Posterior vena cava (tissue), 2 donors: ENCODE measurements at places on chromosomes 6 and 20.

DNA sequence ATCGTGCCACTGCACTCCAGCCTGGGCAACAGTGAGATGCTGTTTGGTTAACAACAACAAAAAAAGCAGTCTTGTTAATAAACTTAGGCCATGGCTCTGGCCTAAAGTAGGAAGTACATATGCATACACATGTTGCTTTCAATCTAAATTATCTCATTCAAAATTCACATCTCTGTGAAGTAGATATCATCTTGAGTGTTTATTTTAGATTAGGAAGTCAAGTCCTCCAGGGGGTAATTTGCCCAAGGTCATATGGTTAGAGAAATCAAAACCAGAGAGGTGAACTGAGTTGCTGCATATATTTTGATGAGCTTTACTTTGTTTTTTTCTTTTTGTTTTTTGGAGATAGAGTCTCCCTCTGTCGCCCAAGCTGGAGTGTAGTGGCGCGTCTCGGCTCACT is 52.8 kb downstream of the B4GALT5 start:
- DNase-seq = no peak

DNA sequence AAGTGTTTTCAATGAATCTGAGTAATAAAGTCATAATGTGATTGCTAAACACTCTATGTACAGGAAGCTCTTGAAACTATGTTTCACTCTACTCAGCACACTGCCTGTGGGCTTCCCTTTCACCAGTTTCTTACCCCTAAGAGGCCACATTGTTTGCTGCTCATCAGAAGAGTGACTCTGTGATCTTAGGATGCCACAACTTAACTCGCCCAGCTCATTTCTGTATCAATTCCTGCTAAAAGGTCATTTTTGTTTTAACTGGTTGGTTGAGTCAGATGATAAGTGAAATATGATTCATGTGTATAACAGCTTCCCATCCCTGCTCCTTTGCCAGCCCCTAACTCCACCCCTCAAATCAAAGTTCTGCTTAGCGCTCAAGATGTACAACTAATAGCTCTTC is 9.8 kb upstream of the NDUFAF4 start:
- no peak for DNase-seq

GRCh38 chr20:25243416-25243979 is 4.4 kb upstream of the PYGB start:
- DNase-seq = no peak

- DNase-seq = no peak
Measured at GRCh38 chr6:49912196-49912595, 45.9 kb upstream of the CRISP1 start.
